ENCODE measurements at places on chromosomes 2 and 18. TPM values are rescaled to one million over a fixed set of nuclear protein-coding genes. Genes with fewer than 3 reads are reported as not detected.

Gene UGT1A10
- total RNA-seq, result not detected

Gene C2orf69
- total RNA-seq, result 8.0 TPM

Gene TET3
- total RNA-seq, result 5.7 TPM

Gene RGPD3
- 0.05 TPM for total RNA-seq

Gene M1AP
- total RNA-seq, result not detected

DNA sequence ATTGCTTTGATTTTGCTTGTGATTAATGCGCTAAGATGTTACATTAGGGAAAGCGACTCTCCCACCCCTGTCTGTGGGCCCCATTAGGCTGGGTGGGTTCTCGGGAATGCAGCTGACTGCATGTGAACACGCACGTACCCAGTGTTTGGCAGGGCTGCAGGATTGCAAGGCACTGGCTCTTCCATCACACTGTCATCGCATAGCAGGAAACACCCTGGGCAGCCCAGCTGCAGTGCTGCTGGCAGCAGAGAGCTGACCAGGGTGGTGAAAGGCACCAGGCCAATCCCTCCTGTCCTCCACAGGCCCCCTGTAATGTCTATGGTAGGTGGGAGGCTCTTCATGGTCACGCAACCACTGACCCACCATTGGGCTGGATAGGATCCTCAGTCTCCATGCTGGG lies 34.4 kb upstream of the FZD7 start:
- DNase-seq, result no peak

GRCh38 chr2:189253836-189254235 lies 74.3 kb upstream of the COL5A2 start:
- no peak for DNase-seq

DNA sequence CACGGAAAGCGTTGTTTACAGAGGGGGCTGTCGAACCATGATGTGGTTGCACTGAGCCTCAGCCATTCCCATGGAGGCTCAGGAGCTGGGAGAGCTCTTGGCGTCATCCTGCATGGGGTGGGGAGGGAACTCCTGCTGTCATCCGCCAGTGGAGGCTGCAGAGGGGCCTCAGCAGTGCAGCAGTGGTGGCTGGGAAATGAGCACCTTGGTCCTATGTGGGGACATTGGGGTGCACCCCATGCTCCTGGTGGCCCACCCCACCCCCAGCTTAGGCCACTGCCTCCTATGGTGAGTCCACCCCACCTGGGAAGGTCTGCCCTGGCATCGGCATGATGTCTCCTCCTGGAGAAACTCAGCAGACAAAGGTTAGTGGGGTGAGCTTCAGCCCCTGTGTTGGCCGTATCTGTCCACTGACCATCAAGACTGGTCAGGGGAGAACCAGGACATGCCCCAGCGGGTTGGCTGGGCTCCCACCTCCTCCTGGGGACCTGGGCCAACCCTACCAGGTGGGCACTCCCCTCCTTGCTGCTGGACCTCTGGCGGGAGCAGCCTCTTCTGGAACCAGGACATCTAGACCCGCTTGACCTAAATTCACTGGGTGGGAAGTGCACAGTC lies 67.8 kb upstream of the HDAC4 start:
- no peak for DNase-seq

GRCh38 chr18:21364471-21364870 lies 122.4 kb downstream of the GREB1L start:
- DNase-seq, result no peak

DNA sequence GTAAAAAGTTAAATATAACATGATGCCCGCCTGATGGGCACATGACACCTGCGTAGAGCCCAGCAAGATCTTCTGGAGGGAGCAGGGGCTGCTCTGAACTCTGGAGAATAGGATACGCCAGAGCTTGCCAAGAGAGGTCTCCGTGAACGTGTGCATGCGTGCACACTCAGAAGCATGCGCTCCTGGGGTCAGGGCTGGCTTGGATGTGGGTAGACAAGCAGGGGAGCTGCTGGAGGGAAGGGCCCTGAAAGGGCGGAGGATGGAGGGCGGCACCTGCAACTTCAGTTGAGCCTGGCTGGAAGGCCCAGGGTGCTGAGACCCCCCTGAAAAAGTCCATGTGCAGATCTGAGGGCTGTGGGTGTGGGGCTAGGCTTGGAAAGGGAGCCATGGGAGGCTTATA lies 828.4 kb upstream of the SALL3 start:
- no peak for DNase-seq
